ENCODE measurements at places on chromosomes 5 and 9.

GRCh38 chr5:103041071-103041676 lies 78.8 kb downstream of the GIN1 start:
- DNase-seq: no peak

DNA sequence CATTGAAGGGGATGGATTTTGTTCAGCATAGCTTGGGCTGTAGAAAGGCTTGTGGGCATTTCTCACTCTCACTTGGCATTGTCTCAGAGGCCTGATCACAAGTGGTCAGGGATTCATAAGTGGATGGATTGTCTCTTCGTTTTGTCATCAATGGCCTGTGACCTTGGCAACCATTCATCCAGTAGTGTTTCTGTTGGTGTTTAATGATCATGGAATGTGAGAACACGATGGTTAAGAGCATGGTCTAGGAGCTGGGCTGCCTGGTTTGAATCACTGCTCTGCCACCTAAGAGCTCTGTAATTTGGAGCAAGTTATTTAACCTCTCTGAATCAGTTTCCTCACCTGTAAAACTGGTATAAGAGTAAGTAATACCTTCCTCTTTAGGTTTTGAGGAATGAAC lies 430.1 kb upstream of the MEF2C start:
- no peak for DNase-seq

DNA sequence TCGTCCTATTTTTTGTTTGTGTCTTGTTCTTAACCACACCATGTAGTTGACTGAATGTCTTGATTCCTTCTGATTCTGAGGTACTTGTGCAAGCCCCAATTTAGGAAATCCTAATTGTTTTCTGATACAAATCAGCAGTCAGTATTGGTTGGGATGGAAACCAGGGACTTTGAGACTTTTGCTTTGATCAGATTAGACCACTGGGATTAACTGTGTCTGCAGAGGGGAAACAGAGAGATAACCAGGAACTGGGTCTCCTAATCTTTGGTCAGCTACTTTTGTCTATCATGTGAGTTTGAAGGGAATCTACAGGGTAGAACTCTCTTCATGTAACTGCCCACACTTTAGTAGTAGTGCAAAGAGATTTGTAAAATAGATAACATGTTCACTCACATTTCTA lies 173.8 kb upstream of the POC5 start:
- DNase-seq: no peak

- DNase-seq: peak; percentile 28
Measured at GRCh38 chr9:37486616-37487548, 1.1 kb downstream of the POLR1E start.

GRCh38 chr5:60972231-60972630 lies 27.2 kb downstream of the NDUFAF2 start:
- no peak for DNase-seq

GRCh38 chr5:179404321-179405053 lies 59.2 kb upstream of the ADAMTS2 start:
- DNase-seq: no peak

DNA sequence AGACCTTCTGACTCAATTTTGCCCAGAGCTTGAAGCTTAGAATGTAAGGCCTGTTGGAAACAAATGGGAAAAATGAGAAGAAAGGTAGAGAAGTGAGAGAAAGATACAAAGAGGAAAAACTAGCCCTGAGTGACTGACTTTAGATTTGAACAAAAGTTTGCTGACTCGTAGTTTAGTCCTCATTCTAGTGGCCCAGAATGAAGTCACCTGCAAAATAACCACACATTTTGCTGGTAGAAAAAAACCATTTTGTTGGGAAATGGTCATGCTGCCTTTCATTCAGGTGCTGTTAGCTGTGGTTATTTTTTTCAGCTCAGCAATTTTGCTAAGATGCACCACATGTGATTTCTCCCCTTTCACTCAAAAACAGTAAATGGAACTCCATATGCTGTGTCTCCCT lies 98.9 kb downstream of the MRPS27 start:
- no peak for DNase-seq

DNA sequence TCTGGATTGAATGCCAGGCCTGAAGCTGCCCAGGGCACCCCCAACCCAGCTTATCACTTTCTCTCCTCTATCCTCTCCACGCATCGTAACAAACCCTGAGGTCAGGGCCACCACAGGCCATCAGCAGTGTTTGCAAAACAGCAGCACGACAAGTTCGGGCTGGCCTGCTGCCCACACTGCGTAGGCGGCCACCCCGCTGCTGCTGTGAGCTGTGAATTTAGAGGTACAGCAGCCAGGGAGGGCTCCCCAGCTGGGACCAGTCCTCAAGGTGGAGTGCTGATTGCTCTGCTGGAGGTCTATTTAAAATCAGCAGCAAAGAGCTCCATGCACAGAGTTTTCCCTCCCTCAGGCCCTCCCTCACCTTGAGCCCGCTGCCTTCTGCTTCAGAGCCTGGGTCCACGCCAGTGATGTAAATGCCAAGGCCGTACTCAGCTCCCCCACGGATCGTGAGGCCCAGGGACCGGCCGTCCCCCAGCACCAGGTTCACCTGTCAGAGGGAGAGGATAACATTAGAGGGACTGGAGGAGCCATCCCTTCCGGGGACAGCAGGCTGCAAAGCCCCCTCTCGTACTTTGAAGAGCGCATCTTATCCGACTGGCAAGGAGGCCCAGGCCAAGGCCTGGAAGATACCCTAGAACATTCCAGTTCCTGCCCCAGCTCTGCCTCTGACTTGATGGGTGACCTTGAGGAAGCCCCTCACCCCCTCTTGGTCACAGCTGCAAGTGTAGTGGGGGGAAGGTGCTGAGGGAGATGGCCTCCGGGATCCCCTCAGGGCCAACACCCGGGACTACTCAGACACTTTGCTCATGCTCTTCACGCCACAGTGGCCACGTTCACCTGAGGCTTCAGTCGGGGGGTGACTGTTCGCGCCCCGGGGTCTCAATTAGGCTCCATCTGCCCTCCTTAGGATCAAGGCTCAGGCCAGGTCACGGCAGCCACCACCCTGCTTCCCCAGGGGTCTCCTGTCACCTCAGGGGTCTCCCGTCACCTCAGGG lies 39.1 kb downstream of the WHRN start:
- DNase-seq: no peak

- no peak for DNase-seq
Measured at GRCh38 chr5:149485655-149486615, 65.3 kb downstream of the CSNK1A1 start.

- DNase-seq: no peak
Measured at GRCh38 chr9:136499935-136500910, 17.4 kb upstream of the SEC16A start.

DNA sequence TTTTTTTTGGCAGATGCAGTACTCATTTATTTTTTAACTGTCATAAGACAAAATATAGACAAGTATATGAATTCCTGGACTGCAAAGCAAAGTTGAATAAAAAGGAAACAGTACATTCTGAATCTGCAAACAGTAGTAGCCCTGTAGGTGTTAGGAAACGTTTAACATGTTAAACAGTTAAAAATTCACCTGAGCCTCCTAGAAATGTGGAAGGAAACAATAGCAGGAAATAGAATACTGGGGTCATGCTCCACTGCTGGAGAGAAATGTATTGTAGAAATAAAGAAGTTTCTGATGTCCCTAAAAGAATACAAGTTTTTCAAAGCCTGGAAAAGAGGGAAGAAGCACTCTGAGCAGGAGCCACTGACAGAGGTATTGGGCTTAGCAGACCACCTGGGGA lies 866.0 kb downstream of the PTPRD start:
- no peak for DNase-seq

GRCh38 chr5:64074533-64074932 lies 91.1 kb upstream of the RNF180 start:
- no peak for DNase-seq

- peak; percentile 60 for DNase-seq
Measured at GRCh38 chr9:36036780-36037548, at the start of gene RECK. RECK (plus strand) TSS chr9:36036913; CDS start chr9:36036999, 86 bp downstream.

DNA sequence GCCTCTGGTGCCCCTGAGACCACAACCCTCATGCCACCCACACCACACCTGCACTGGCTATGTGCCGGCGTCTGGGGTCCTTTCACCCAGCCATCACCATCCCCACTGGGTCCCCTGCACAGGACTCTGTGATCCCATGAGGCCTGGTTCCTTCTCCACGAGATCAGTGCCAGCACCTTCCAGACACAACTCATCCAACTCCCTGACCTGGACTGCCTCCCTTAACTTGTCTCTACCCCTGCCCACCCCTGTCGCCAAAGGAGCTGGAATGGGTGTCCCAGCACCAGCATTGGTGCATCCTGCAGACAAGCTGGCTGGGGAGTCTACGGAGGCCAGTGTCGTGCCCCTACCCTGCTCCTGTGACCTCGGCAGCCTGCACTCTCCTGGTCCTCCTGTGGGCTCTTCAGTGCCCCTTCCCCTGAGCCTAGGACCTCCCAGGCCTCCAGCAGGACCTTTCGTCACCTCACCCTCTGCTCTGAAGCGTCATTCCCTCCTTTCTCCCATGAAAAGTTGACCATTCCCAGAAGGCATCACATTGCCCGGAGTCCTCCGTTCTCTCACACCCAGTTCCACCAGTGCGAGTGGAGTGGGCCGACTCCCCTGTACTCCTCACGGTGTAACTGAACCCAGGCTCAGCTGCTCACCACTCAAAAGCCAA lies 87.7 kb downstream of the NSUN2 start:
- DNase-seq: no peak

GRCh38 chr5:125033602-125034001 lies 287.2 kb upstream of the ZNF608 start:
- no peak for DNase-seq

GRCh38 chr9:92728831-92729734 lies 35.5 kb downstream of the BICD2 start:
- no peak for DNase-seq

GRCh38 chr9:125536167-125536772 lies 170.7 kb downstream of the MAPKAP1 start:
- DNase-seq: no peak

- DNase-seq: no peak
Measured at GRCh38 chr5:61167382-61167781, 5.1 kb upstream of the SMIM15 start.

DNA sequence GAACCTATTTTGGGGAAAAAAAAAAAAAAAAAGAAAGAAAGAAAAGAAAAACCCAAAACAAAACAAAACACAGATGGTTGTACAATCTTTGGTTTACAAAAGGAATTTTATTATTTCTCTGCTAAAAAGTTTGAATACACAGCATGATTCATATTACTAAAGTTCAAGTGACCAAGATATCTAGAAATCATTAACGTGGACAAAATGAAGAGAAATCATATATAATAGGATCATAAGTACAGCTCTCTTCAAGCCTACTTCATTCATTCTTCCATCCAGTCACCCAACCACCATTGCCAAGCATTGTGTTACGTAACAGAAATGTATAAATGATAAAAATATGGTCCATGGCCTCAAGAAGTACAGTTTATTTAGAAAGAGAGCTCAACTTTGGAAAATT lies 52.9 kb downstream of the ZDHHC21 start:
- no peak for DNase-seq

- no peak for DNase-seq
Measured at GRCh38 chr5:109714592-109714991, 24.9 kb downstream of the MAN2A1 start.

DNA sequence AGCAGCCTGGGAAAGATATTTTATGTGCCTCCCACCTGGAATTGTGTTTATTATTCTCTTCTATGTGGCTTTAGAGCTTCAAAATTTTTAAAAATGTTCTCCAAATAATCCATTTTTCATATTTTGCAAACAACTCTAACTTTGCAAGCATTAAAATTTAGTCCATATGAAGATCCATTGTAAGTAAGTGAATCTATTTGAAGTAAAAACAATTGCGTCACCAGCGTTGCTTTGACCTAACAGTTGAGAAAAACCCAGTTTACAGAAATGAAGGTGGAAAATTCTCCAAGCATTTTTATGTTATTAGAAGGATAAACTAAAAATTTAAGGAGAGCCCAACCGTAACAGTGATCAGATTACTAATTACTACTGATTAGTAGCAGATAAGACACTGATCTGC lies 38.9 kb upstream of the TLX3 start:
- DNase-seq: no peak

GRCh38 chr5:159094745-159095144 lies 5.0 kb downstream of the EBF1 start:
- DNase-seq: no peak

DNA sequence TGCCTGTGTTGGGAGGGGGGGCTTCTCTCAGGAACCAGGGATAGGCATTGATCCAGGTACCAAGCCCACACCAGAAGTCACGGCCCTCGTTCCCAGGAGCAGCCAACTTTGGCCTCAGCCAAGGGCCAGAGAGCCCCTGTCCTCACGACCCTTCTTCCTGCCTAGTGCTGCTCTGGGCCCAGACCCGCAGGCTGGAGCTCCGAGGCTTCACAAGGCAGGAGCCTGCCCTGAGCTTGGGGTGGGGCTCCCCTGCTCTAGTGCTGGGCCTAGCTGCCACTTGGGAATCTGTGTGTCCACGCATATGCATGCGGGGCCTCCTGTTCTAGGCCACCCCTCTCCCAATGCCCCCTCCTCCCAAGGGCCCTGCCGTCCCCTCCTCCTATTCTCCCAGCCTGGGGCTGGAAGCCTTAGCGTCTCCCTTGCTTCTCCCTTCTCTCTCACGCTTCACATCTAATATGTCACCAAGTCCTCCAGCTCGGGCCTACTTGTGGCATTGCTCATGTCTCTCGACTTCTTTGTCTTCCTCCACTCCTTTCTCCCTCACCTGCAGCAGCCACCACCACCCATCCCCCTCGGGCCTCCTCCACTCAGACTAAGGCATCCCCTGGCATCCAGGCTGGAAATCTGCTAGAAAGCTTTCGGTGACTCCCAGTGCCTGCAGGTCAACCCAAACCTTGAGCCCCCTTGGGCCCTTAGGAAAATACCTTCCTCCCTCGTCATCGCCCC lies 3.4 kb downstream of the UNC5A start:
- DNase-seq: no peak

- DNase-seq: no peak
Measured at GRCh38 chr9:1005043-1005667, 28.7 kb downstream of the DMRT3 start.

DNA sequence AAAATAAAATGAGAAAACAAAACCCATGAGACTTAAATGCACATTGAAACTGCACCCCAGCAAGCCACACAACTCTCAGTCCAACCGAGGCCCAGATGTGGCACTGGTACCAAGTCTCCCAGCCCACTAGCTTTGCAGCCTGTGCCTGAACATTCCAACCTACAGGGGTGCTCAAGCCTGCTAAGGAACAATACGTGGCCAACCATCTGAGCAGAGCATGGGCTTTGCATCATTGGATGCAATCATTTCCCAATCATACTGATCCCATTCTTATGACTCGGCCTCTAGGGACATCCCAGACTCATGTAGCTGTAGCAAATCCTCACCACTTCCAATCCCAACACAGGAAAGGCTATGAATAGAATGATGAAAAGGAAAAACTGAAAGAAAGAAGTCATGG lies 297.2 kb downstream of the SPOCK1 start:
- DNase-seq: no peak

- no peak for DNase-seq
Measured at GRCh38 chr5:58988938-58989337, 406.1 kb downstream of the RAB3C start.

GRCh38 chr9:123373946-123374345 lies 17.9 kb downstream of the CRB2 start:
- no peak for DNase-seq

- DNase-seq: no peak
Measured at GRCh38 chr5:124878583-124879342, 132.3 kb upstream of the ZNF608 start.

Data from C1 segment of cervical spinal cord (tissue), 14 donors.